ENCODE measurements at places on chromosomes 6 and 20.
A peak's percentile ranks its signal among the peaks of the same experiment; 100 is the strongest.

DNA sequence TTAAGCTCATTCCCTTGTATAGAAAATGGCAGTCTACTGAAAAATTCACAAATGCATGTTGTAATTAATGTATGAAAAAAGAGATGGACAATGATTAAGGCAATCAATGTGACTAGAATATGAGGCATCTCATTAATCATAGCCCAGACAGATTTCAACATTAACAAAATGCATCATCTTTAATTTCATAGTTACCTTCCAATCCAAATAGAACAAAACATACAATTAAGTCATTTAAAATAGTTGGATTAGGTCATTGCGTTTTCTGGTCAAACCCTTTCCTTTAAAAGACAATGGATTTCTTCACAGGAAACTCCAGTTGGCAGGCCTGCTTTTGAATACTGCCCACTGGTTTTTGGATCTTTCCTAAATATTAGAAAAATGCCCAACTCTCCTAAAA is 203.9 kb downstream of the HAO1 start:
- no peaks in the 10 kb centered on the region for H3K27me3 ChIP-seq
- no peak overlapping the region for H3K4me3 ChIP-seq
- H3K27ac ChIP-seq: no peak overlapping the region
- DNase-seq: no peak
- no peaks in the 10 kb centered on the region for H3K4me1 ChIP-seq

DNA sequence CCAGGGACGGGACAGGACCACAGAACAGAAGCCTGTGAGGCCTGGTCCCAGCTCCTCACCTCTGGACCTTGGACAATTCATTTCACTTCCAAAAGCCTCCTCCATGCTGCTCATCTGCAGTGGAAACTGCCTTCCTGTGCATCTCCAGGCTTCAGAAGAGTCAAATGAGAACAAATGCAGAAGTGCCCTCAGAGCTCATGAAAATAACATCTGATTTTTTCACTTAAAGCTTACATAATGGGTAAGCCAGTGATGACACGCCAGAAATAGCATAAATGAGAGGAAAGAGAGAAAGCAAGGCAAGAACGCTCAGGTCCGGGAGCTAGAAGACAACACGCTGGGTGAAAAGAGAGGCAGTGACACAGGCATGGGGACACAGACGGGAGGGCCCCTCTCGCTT is 7.9 kb downstream of the CNKSR3 start:
- H3K27ac ChIP-seq: no peak overlapping the region
- DNase-seq: no peak
- no peaks in the 10 kb centered on the region for H3K27me3 ChIP-seq
- H3K4me1 ChIP-seq: peaks cover 18% of the 10 kb centered on the region
- no peak overlapping the region for H3K4me3 ChIP-seq
- no peaks in the 10 kb centered on the region for H3K36me3 ChIP-seq

- no peak overlapping the region for H3K27ac ChIP-seq
- H3K4me3 ChIP-seq: no peak overlapping the region
- peaks cover 20% of the 10 kb centered on the region for H3K4me1 ChIP-seq
- H3K36me3 ChIP-seq: no peaks in the 10 kb centered on the region
- DNase-seq: no peak
Measured at GRCh38 chr6:37517411-37517812, 17.7 kb upstream of the CCDC167 start.

GRCh38 chr20:61811166-61811565 is 254.5 kb downstream of the TAF4 start:
- H3K27me3 ChIP-seq: peaks cover 7% of the 10 kb centered on the region
- no peaks in the 10 kb centered on the region for H3K4me1 ChIP-seq
- no peak for DNase-seq

- peaks cover 3% of the 10 kb centered on the region for H3K36me3 ChIP-seq
- peak within 1 kb of the TSS; percentile 94 for H3K27ac ChIP-seq
- H3K4me3 ChIP-seq: peak within 1 kb of the TSS; percentile 27
- DNase-seq: peak; percentile 79
- H3K4me1 ChIP-seq: peaks cover 39% of the 10 kb centered on the region
Measured at GRCh38 chr20:6053776-6054688, at the start of gene LRRN4. Gene LRRN4, minus strand, starts transcription at chr20:6054060. Its CDS starts 1,261 bp downstream, at chr20:6052799.

DNA sequence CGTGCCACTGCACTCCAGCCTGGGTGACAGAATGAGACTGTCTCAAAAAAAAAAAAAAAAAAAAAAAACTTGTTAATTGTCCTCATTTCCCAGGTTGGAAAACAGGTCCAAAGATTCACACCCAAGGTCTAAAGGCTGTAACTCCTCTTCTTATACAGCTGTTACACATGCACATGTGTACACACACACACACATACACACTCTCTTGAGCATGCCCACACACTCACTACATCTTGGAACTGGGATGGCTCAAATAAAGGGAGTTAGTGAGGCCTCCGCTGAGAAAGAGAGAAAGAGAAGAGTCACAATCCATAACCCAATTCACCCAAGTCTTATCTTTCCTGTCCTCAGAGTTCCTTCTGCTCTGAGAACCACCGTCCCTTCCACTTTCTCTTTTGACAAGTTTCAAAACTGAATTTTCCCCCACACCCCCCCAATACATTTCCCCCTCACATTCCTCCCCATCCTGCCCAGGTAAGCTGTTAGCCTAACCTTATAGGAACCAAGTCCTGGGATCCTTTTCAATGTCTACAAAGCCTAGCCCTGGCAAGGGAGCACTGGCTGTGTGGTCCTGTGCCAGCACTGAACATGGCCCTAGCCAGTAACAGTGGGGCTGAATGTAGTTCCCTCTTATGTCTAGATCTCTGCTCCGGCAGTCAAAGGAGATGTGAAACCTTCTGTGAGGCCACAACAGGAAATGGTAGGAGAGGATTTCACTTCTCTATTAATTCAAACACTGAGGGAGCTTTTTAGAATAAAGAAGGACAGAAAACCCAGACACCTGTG is 3.2 kb upstream of the HLA-DMB start:
- no peaks in the 10 kb centered on the region for H3K36me3 ChIP-seq
- H3K4me1 ChIP-seq: peaks cover 6% of the 10 kb centered on the region
- H3K27ac ChIP-seq: no peak overlapping the region
- H3K27me3 ChIP-seq: no peaks in the 10 kb centered on the region
- no peak for DNase-seq

DNA sequence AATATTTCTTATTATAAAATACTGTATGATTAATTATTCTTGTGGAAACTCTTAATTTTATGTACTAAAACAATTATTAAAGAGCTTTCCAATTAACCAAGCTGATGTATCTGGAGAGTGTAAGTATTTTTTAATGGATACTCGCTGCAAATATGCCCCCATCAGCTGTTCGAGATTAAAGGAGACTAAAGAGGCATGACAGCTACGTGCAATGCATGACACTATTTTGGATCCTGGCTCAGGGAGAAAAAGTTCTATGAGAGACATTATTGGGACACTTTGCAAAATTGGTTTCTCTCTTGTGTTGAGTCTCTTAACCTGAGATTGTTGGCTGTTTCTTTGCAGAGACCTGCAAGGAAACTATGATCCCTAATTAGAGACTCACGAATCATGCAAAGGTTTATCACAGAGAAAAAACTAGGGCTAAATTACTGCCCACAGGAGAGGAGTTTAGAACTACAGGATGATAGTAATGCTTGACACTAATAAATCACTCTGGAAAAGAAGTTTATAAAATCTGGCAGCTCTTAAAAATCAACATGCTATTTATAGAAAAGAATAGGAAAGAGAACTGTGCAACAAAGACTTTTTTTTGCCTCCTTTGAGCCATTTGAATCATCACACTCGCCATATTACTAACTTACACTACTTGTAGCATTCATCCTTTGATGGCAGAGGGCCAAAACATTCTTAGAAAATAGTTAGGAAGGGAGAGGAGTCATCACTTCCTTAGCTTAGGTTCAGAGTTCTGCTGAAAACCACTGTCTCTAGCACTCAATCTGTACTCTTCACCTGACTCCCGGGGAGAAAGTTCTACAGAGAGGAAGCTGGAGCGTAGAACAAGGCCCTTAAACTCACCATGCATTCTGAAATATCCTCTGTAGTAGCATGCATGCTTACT is 25.3 kb downstream of the NRN1 start:
- no peak overlapping the region for H3K27ac ChIP-seq
- H3K36me3 ChIP-seq: no peaks in the 10 kb centered on the region
- no peak overlapping the region for H3K4me3 ChIP-seq
- no peak for DNase-seq
- no peaks in the 10 kb centered on the region for H3K4me1 ChIP-seq

GRCh38 chr20:32012159-32012688 is 2.0 kb downstream of the CCM2L start:
- H3K27me3 ChIP-seq: peaks cover 61% of the 10 kb centered on the region
- peaks cover 4% of the 10 kb centered on the region for H3K4me1 ChIP-seq
- no peak overlapping the region for H3K27ac ChIP-seq
- H3K4me3 ChIP-seq: no peak overlapping the region

DNA sequence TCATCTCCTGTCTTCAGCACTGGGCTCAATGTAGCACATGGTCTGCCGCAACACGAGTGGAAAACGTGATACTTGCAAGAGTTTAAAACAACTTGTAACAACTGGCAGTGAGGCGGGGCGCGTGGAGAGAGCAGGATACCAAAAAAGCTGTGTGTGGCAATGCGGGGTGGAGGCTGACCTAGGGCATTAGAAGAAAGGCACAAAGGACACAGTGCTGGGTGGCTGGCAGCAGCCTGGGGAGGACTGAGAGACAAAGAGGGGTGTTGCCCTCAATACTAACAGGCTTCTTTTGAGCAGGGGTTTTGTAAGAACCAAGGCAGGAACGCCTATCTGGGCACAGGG is 1.5 kb upstream of the GFOD1 start:
- no peak overlapping the region for H3K27ac ChIP-seq
- no peak for DNase-seq
- H3K4me1 ChIP-seq: peaks cover 11% of the 10 kb centered on the region
- H3K36me3 ChIP-seq: no peaks in the 10 kb centered on the region
- H3K27me3 ChIP-seq: no peaks in the 10 kb centered on the region

DNA sequence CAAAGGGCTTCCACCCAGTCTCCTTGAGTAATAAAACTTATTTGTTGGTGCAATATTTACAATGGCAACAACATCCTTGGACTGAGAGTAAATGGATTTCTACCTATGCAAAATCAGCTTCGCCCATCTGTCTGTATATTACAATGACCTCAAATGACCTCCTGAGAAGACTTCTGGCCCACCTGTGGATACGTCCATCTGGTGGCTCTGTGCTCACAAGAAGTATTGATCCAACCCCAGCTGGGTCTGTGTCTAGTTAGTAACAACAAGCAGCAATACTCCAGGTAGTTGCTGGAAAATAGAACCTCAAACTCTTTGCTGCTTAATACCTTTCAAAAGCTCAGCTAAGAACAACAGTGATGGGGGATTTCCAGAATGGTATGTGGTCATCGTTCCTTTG is 34.7 kb upstream of the GSTA4 start:
- H3K27me3 ChIP-seq: no peaks in the 10 kb centered on the region
- H3K27ac ChIP-seq: no peak overlapping the region
- no peaks in the 10 kb centered on the region for H3K4me1 ChIP-seq
- H3K36me3 ChIP-seq: peaks cover 68% of the 10 kb centered on the region
- DNase-seq: no peak

- H3K27me3 ChIP-seq: no peaks in the 10 kb centered on the region
- H3K4me1 ChIP-seq: no peaks in the 10 kb centered on the region
- no peak overlapping the region for H3K4me3 ChIP-seq
- no peaks in the 10 kb centered on the region for H3K36me3 ChIP-seq
- DNase-seq: peak; percentile 62
Measured at GRCh38 chr20:6381887-6382286, 259.1 kb upstream of the FERMT1 start.

GRCh38 chr20:34293589-34293988 is 9.6 kb downstream of the AHCY start:
- H3K36me3 ChIP-seq: peaks cover 60% of the 10 kb centered on the region
- no peak for DNase-seq
- no peak overlapping the region for H3K4me3 ChIP-seq
- no peak overlapping the region for H3K27ac ChIP-seq

Measured in mesenchymal stem cell (in vitro differentiated cells and primary cell).